ENCODE measurements at places on chromosomes 6 and 20.

- no peak for DNase-seq
Measured at GRCh38 chr6:23692184-23692583, 433.8 kb upstream of the NRSN1 start.

GRCh38 chr20:42391807-42392206 is 773.6 kb upstream of the CHD6 start:
- no peak for DNase-seq

GRCh38 chr20:49851231-49851705 is 38.6 kb downstream of the SLC9A8 start:
- no peak for DNase-seq

- DNase-seq, result no peak
Measured at GRCh38 chr20:9918348-9918747, 79.5 kb upstream of the PAK5 start.

GRCh38 chr6:28209753-28210535 is 15.1 kb upstream of the ZSCAN9 start:
- no peak for DNase-seq
